ENCODE measurements at places on chromosomes 3 and 15.

DNA sequence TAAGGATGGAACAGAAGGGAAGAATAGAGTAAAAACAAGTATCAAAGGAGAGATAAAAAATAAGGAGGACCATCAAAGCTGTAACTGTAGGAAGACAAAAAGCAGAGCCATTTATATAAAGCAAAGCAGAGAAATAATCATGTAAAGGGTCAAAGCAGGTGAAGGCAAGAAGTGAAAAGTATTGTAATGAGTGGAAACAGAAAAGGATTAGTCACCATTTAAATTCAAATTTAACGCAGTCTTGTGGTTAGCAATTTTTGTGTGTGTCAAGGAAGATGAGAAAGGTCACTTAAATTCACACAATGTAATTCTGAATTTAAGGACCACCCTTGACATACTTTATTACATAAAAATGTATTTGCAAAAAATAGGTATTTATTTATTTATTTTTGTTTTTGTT lies 567.8 kb downstream of the ROBO1 start:
- DNase-seq: no peak

DNA sequence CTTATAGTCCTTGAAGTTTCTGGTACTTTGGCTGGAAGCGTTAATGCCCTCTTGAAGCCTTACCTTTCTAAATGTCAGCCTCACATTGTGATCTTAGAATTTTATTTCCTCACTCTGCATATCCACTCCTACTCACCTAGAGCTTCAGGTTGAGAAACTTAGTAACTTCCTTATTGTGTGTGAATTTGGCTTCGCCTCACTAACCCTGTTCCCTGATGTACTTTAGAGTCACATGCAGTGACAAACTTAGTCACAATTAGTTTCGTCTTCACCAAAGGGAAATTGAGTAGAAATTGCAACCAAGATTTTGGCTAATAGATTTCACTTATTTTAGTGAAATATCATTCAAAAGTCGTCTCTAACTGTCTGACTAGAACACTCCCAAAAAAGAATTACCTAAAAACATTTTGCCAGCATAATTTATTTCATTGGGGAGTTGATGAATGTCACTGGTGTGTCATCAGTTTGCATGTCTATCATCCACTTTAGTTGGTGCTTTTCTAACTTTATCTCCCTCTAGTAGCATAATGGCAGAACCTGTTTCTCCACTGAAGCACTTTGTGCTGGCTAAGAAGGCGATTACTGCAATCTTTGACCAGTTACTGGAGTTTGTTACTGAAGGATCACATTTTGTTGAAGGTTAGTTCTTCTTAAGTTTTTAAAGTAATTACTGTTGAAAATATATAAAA lies 960 bp downstream of the MFN1 start:
- no peak for DNase-seq

GRCh38 chr3:143135150-143135549 lies 15.6 kb downstream of the CHST2 start:
- no peak for DNase-seq

GRCh38 chr3:38005076-38006020 lies 14.8 kb downstream of the VILL start:
- DNase-seq: no peak

GRCh38 chr15:77907824-77908751 lies 169.4 kb downstream of the TBC1D2B start:
- DNase-seq: no peak

Data from cardiac septum (tissue), 1 donor.